ENCODE measurements at places on chromosomes 11 and 22.

DNA sequence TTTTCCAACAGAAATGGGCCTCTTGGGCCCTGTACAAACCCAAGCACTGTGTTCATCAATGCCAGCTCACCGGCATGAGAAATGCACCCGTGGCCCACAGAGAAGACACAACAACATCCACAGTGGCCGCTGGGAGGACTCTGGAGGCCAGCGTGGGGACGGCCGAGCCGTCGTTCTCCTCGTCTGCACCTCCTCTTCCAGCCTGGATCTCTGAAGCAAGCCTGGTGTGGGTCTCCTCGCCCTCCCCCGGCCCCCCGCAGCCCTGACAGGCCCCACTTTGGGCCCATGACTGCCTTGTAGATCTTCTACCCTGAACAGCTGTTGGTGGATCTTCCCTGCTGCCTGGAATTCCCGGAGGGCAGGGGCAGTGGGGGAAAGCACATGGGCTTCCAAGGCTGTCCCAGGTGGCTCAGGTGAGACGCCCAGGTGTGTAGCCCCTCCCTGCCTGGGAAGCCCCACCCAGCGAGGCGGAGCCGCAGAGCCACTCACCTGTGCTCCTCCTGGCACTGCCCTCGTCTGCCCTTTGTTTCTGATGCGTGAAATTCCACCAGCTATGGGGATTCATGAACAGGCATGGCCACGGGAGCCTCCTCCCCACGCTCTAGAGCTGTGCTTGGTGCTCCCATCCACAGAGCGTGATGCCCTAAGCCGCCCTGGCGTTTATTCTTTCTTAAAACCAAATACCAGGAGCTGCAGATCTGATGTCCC is 225.9 kb downstream of the BRD1 start:
- no peak for DNase-seq

- no peak for DNase-seq
These were observed 3.8 kb upstream of the FDX1 start for GRCh38 chr11:110425751-110426545.

GRCh38 chr22:20243537-20244249 is 24.4 kb downstream of the RTN4R start:
- no peak for DNase-seq

DNA sequence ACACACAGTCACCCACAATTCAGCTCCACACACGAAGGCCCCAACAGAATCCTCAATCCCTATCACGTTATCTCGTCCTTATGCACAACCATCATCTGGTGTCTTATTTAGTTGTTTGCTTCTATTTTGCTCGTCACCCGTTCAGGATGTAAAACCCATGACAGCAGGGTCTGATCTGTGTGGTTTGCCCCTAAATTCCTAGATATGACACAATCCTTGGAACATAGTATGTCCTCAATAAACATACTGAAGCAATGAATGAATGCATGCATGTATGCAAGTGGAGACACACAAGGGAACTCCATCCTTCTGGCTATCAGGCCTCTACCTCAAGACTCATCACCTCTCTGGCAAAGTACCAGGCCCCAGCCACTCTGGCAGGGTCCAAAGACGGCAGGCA is 20.2 kb downstream of the STARD10 start:
- no peak for DNase-seq

DNA sequence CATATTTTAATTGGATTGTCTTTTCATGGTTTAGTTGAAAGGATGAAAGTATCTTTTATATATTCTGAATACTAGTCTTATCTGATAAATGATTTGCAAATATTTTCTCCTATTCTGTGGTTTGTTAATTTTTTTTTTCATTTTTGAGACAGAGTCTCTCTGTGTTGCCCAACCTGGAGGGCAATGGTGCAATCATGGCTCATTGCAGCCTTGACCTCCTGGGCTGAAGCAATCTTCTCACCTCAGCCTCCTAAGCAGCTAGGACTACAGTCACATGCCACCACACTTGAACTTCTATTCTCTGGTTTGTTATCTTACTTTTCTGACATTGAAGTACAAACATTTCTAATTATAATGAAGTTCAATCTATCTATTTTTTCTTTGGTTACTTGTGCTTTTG is 30.0 kb upstream of the FAR1 start:
- DNase-seq, result no peak

- no peak for DNase-seq
These were observed 35.9 kb upstream of the TTC12 start for GRCh38 chr11:113278481-113278880.

- no peak for DNase-seq
These were observed 10.1 kb downstream of the DGCR8 start for GRCh38 chr22:20089977-20090729.

- DNase-seq, result no peak
These were observed 102.9 kb downstream of the TRIM29 start for GRCh38 chr11:120034881-120035630.

- DNase-seq, result no peak
These were observed 185.5 kb downstream of the LRRC4C start for GRCh38 chr11:41273908-41274307.

- DNase-seq, result no peak
These were observed 16.1 kb downstream of the PKNOX2 start for GRCh38 chr11:125180413-125181305.

DNA sequence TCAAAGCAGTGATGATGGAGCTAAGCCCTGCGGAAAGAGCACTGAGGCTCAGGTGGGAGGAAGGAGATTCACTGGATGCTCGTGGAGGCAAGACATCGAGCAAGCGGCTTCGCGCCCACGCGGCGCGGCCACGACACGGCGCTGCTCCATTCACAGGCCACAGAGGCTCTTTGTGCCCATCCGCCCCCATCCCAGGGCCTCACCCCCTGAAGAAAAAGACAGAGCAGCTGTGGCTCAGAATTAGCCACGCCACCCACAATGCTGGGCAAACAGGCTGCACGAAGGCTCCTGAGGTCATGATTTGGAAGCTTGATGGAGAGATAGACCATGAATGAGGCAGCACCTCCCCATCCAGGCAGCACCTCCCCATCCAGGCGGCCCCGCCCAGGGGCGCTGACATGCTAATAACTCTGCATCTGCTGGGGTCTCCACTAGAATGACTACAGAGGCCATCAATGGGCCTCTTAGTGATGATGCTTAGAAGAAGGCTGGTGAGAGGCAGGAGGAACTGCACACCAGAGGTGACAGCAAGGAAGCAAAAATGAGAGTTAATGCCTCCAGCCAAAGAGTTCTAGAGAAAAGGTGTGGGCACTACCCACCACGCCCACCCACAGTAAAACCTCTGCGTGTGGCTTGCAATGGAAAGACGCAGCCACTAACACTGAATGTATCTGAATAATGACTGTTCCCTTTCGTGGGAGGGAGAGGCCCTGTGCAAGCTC is 43.5 kb downstream of the MYH9 start:
- DNase-seq, result no peak

DNA sequence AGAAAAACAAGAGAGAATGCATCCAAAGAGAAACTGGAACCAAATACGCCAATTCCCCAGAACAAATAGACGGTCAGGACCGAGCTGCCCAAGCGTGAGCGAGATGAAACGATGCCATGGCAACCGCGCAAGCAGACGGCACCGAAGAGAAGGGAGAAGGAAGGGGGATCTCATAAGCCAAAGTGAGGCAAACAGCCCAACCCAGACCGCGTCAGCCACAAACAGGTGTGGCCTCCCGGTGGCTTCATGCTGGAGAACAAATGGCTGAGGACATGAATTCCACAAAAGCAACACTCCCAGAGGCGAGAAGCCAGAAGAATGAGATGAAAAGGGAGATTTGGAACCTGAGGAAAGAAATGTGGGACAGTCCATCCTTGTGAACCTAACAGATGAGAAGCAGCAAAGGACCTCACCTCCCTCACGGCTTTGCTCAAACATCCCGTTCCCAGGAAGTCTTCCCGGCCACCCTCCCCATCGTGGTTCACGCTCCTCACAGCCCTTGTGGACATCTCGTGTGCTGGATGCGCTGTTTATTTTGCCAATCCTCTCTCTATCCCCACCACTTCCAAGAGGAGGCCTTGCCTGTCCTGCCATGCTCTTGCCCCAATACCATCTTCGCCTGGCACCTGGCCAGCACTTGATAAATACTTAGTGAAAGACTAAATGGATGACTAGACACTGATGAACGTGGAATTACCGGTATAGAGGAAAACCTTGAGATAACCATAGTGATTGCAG is 89.1 kb upstream of the RTL6 start:
- DNase-seq, result no peak

GRCh38 chr11:94275961-94276360 is 28.4 kb upstream of the IZUMO1R start:
- DNase-seq, result no peak

DNA sequence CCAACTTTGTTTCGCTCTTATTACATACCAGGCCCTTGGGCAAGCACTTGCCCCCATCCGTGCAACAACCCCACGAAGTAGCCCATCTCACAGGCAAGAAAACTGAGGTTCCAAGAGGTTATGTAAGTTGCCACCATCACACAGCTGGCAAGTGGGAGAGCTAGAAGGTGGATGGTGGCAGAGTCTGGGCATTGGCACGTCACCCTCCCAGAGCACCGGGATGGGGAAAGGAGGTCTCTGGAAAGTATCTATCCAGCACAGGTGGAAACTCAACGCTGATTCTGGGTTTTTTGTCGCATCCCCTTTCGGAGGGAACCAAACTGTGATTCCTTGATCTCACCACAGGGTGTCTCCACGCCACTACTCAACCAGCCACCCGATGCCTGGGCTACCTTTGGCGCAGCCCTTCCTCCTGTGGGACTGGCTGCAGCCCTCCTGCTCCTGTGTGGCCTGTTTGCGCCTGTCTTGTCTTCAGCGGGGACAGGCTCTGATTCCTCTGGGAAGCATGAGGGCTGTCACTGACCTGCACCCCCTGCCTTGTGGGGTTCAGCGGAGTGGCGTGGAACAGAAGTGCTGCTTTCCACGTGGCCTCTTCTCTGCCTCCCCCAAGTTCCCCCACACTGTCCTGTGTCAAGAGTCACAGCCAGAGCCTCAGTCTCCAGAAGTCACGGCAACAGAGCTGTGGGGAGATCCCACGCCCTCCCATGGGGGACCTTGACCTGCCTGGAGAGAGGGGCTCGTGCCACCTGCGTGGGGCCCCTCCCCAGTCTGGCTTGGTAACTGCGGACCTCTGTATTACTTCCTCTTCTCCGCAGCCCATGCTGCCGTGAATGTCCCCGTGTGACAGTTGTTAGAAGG is 34.4 kb upstream of the TRIM29 start:
- DNase-seq, result peak; percentile 38

GRCh38 chr11:93623920-93624319 is 37.6 kb upstream of the CEP295 start:
- DNase-seq, result no peak

GRCh38 chr11:5239046-5239445 is 4.8 kb upstream of the HBD start:
- no peak for DNase-seq

DNA sequence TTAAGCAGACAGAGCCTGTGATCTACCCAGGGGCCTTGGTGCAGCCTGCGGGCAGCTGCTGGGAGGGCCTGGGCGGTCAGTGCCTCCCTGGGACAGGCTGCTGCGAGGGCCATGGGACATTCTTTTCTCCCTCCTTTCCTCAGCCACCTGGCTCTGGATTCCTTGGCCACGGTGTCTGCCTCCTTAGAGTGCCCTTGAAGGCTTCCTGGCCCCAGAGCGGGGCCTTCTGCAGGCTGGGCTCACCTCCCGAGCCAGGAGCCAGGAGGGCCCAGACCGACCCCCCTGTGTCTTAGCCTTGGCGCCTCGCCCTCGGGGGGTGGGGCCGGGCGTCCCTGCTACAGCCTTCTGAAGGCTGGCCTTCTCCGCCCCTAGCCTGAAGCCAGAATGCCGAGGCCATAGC is 231.2 kb downstream of the TBC1D22A start:
- DNase-seq, result no peak

DNA sequence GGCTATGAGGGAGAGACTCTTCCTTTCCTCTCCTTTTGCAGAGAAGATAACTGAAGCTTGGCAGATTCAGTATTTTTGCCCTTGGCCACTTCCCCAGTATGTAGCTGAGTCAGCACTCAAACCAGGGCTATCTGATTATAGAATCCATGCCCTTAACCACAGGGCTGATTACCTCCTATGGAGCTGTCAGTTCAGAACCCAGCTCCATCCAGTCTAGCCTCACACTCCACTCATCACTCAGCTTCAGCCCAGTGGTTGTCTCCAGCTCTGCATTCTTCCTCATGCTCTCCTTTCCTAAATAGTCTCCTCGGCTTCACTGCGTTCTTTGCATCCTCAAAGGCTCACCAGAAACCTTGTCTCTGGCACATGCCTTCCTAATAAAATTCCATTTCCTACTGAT is 151.6 kb upstream of the BLID start:
- DNase-seq, result no peak
